ENCODE measurements at places on chromosomes 5 and 9. TPM values are rescaled to one million over a fixed set of nuclear protein-coding genes. Genes with fewer than 3 reads are reported as not detected.

EQTN gene
- not detected for total RNA-seq

- peak overlapping the region; percentile 23 for H3K27ac ChIP-seq
- H3K27me3 ChIP-seq, result no peaks in the 10 kb centered on the region
- no peak overlapping the region for H3K4me3 ChIP-seq
- peaks cover 23% of the 10 kb centered on the region for H3K4me1 ChIP-seq
These were observed 9.7 kb upstream of the URM1 start for GRCh38 chr9:128361296-128361985.

DNA sequence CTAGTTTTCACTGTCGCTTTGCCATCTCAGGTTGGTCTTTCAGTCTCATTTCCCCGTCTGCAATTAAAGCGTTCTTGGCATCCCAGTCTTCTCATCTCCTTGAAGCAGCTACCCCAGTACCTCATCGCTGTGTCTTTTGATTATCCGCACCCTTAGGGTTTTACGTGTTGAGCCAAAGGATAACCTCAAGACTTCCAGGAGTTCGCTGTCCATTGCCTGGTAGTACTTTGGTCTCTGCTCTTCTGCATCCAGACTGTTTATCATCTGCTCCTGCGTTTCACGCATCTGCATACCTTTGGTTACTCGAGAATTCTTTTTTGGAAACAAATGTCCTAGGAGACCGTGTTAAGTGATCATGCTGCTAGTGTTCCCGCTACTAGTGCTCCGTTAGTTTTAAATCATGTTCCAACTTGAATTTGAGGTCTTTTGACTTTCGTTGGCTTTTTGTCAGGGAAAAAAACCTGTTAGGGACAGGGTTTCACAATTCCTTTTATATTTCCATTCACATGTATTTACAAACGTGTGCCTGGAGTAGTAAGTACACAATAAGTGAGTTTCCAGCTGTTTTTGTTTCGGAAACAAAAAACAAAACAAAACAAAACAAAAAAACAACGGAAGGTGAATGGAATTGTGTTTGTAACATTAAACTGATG is 888 bp downstream of the RABGAP1 start:
- no peak for DNase-seq
- H3K4me1 ChIP-seq, result peaks cover 58% of the 10 kb centered on the region
- peak overlapping the region; percentile 94 for H3K27ac ChIP-seq
- H3K27me3 ChIP-seq, result no peaks in the 10 kb centered on the region
- peaks cover 3% of the 10 kb centered on the region for H3K36me3 ChIP-seq

DNA sequence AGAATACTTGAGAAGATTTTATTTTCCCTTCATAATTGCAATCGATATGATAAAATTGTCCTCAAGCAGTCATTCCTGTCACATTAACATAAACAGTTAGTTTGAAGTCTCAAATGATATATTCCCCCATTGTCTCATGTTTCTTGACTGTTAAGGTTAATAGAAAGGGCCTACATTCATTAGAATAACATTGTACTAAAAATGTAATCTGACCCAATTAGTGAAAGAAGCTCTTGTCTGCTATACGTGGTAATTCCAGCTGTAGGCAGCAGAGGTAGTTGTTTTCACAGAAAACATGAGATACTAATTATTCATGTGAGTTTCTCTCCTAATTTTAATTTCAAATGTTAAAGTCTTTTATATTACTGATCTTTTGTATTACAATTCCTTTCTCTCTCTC is 25.9 kb upstream of the AP3B1 start:
- H3K4me1 ChIP-seq, result no peaks in the 10 kb centered on the region
- no peak overlapping the region for H3K27ac ChIP-seq
- no peaks in the 10 kb centered on the region for H3K27me3 ChIP-seq
- H3K4me3 ChIP-seq, result no peak overlapping the region

DNA sequence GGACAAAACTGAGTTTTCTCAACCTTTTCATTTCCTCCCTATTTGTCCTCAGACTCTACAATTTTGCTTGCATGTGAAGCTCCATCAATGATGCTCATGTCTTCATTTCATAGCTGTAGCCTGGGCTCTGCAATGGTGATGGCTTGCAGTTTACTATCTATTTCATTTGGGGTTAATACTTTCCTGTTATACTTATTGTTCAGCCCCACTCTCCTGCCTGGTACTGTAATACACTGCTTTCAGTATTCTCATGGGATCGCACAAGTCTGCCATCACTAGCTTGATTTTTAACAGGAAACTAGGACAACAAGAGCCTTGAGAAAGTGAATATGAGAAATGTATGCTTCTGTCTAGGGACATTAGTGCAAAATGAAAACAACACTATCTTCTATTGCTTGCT is 84.2 kb upstream of the SEMA6A start:
- no peak for DNase-seq
- no peak overlapping the region for H3K4me3 ChIP-seq
- H3K27me3 ChIP-seq, result no peaks in the 10 kb centered on the region
- no peak overlapping the region for H3K27ac ChIP-seq
- H3K4me1 ChIP-seq, result no peaks in the 10 kb centered on the region

GRCh38 chr5:128334010-128334716 is 203.9 kb downstream of the FBN2 start:
- no peaks in the 10 kb centered on the region for H3K36me3 ChIP-seq
- H3K4me1 ChIP-seq, result no peaks in the 10 kb centered on the region
- H3K27me3 ChIP-seq, result no peaks in the 10 kb centered on the region
- H3K4me3 ChIP-seq, result no peak overlapping the region
- DNase-seq, result no peak
- no peak overlapping the region for H3K27ac ChIP-seq

GRCh38 chr9:7542126-7542525 is 257.5 kb downstream of the DMAC1 start:
- H3K27ac ChIP-seq, result no peak overlapping the region
- no peaks in the 10 kb centered on the region for H3K27me3 ChIP-seq
- H3K4me1 ChIP-seq, result no peaks in the 10 kb centered on the region
- no peak overlapping the region for H3K4me3 ChIP-seq
- no peaks in the 10 kb centered on the region for H3K36me3 ChIP-seq

RANBP17 gene
- total RNA-seq, result 11.1 TPM

GRCh38 chr9:21553441-21553840 is 71.3 kb upstream of the IFNE start:
- no peaks in the 10 kb centered on the region for H3K36me3 ChIP-seq
- H3K4me3 ChIP-seq, result no peak overlapping the region
- DNase-seq, result no peak
- no peak overlapping the region for H3K27ac ChIP-seq

DNA sequence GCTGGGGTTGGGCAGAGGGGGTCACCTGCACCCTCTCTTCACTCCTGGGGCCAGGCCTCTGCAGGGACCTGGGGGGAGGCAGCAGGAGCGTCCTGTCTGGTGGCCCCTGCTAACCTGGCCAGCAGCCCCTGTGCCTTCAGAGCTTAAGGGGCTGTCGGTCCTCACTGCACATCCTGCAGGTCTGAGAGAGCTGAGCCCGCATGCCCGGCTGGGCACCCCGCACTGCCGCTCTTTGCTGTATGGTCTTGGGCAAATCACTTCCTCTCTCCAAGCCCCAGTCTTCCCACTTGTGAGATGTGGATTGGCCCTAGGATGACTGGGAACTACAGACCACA is 7.9 kb downstream of the FLT4 start:
- H3K4me3 ChIP-seq, result no peak overlapping the region
- DNase-seq, result peak; percentile 3
- H3K27ac ChIP-seq, result no peak overlapping the region
- H3K4me1 ChIP-seq, result no peaks in the 10 kb centered on the region
- H3K27me3 ChIP-seq, result peaks cover 3% of the 10 kb centered on the region
- no peaks in the 10 kb centered on the region for H3K36me3 ChIP-seq

DNA sequence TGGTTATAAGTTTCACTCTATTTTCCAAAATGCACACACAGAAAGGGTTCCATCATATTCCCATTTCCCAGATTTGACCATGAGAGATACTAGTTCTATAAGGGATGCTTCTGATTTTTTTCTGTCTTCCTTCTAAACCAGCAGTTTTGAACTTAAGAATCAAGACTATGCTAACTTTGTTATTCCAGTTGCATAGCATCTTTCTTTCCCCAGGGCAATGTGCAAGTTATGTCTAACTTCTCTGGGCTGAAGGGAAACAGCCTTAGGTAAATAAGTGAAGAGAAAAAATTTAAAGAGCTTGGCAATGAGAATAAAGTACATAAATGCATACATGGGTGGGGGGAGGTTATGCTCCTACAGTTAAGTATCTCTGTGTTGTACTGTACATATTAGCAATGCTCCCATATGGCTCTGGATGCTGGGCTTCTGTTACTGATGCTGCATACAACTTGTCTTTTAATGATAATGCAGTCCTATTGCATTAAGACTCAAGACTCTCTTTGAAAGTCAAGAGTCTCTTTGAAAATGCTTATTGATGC is 125.8 kb upstream of the SLC12A2 start:
- DNase-seq, result no peak
- no peaks in the 10 kb centered on the region for H3K36me3 ChIP-seq
- H3K4me3 ChIP-seq, result no peak overlapping the region
- H3K27ac ChIP-seq, result peak overlapping the region; percentile 80
- H3K4me1 ChIP-seq, result peaks cover 56% of the 10 kb centered on the region
- no peaks in the 10 kb centered on the region for H3K27me3 ChIP-seq

DNA sequence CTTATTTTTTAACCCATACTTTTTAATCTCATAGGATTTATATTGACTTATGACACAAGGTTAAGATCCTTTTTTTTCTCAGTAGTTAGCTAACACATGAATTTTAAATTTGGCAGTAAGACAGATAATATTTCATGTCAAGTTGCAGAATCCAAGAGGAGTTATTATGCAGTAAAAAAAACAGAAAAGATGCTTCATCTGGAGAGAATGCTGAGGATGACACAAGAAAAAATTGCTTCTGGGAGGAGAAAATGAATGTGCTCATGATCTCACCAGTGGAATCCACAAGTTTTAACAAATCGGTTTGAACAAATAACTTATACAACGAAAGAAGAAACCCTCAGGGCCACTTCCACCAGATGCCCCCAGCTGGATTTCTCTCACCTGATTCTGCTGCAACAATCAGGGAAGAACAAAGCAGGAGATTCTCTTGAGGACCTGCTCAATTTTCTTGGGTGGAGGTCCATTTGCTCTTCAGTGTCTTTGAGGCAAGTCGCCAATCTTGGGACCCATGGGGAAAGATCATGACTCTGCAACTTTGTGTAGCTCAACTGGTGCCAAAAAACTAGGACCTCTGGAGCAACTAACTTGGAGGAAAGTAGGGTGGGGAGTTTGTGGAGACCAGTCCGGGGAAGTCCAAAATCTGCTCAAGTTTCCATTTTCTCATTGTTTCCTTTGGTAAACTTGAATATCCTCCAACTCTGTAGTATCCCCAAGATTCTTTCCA is 50.5 kb upstream of the TNFSF15 start:
- H3K27ac ChIP-seq, result peak overlapping the region; percentile 27
- DNase-seq, result no peak
- H3K27me3 ChIP-seq, result no peaks in the 10 kb centered on the region
- no peaks in the 10 kb centered on the region for H3K36me3 ChIP-seq
- H3K4me1 ChIP-seq, result peaks cover 17% of the 10 kb centered on the region
- no peak overlapping the region for H3K4me3 ChIP-seq

DCTN3 gene
- total RNA-seq, result 41.6 TPM

ASS1 gene
- 57.9 TPM for total RNA-seq

- no peaks in the 10 kb centered on the region for H3K27me3 ChIP-seq
- no peak overlapping the region for H3K4me3 ChIP-seq
- no peak for DNase-seq
- peaks cover 31% of the 10 kb centered on the region for H3K36me3 ChIP-seq
- H3K27ac ChIP-seq, result no peak overlapping the region
These were observed 11.8 kb downstream of the TRUB2 start for GRCh38 chr9:128310461-128310860.

- H3K4me1 ChIP-seq, result peaks cover 10% of the 10 kb centered on the region
- H3K4me3 ChIP-seq, result peak overlapping the region; percentile 43
- peaks cover 22% of the 10 kb centered on the region for H3K27me3 ChIP-seq
- no peaks in the 10 kb centered on the region for H3K36me3 ChIP-seq
These were observed 142.6 kb downstream of the PBX3 start for GRCh38 chr9:125889476-125890419.

DNA sequence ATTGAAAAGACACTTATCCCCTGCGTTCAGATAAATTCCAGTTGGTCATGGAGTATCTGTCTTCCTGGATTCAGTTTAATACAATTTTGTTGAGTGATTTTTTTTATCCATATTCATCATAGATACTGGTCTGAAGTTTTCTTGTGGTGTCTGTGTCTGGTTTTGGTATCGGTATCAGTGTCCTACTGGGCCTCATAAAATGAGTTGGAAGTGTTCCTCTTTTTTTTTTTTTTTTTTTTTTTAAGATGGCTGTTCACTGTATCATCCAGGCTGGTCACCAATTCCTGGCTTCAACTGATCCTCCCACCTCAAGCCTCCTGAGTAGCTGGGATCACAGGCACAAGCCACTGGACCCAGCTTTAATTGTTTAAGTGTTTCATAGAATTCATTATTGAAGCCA is 2.9 kb upstream of the CAMSAP1 start:
- H3K4me3 ChIP-seq, result no peak overlapping the region
- no peak overlapping the region for H3K27ac ChIP-seq
- peaks cover 20% of the 10 kb centered on the region for H3K36me3 ChIP-seq
- no peak for DNase-seq
- no peaks in the 10 kb centered on the region for H3K27me3 ChIP-seq

Measured in transverse colon (tissue), 4 donors.